Stimulated activated CD4-positive, alpha-beta T cell treated with anti-CD3 and anti-CD28 coated beads, Interleukin-1b, Interleukin-23, amount 100 ng/mL, for 4 hours (primary cell): ENCODE measurements at places on chromosomes 7 and 10.
A peak's percentile ranks its signal among the peaks of the same experiment; 100 is the strongest.

GRCh38 chr10:117047947-117048346 is 43.0 kb upstream of the SHTN1 start:
- no peak for DNase-seq

DNA sequence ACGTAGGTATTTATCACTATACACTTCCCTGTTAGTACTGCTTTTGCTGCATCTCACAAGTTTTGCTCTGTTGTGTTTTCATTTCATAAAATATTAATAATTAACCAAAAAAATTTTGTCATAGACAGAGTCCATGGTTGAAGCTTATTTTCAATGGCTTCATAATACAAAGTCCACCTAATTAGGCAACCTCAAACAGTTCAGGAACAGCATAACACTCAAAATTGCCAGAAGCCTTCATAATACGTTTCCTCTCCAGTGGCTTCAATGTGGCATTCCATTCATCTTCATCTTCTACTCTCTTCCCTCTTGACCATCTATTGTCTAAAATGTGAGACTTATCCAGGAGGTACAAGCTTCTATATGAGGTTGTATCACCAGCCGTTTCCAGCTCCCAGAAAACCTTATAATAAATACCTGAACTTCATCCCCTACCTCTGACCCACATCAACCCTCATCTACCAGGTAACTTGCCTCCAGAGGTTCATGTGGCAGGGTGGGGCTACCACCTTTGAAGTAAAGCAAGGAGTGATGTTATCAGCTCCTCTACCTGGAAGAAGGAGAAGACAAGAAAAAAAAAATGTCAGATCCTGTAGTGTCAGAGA is 337.3 kb downstream of the MALRD1 start:
- DNase-seq: no peak

DNA sequence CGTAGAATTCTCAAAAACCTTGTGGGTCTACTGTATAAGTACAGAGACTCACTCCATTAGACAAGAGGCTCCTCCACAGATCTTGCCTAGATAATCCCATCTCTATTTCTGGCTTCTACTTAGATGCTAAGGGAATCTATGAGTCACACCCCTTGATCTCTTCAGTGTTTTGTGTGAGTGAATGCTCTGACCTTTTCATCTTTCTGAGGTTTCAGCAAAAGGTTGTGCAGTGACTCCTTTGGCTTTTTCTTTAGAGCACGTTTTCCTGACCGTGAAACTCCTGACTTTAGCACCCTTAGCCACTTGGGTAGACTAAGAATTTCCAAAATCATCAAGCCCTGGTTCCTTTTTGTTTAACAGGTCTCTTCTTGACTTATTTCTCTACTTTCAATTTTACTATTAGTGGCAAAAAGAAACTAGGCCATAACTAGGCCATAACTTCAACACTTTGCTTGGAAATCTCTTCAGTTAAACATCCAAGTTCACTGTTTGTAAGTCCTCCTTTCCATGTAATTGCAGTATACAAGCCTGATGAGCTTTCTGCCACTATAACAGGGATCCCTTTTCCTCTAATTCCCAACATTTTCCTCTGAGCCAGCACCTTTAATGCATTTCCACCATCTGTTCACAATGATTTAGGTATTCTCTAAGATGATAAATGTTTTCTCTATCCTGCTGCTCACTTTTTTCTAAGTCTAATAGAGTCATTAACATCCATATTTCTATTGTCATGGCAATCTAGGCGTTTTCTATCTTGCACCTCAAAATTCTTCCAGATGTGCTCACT is 19.4 kb downstream of the COPG2 start:
- DNase-seq: no peak

DNA sequence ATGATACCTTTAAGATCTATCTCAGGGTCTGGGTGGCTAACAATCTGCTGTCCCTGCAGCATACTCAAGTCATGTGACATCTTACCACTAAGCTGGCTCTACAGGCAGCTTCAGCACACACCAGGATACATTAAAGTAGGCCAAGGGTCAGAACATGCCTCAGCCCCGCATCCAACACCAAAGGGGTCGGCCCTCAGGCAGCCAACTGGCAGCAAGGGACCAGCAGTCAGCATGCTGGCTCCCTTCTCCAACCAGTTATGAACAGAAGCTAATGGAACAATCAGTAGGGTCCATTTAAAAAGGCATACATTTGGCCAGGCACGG is 37.1 kb downstream of the FAM53B start:
- no peak for DNase-seq

DNA sequence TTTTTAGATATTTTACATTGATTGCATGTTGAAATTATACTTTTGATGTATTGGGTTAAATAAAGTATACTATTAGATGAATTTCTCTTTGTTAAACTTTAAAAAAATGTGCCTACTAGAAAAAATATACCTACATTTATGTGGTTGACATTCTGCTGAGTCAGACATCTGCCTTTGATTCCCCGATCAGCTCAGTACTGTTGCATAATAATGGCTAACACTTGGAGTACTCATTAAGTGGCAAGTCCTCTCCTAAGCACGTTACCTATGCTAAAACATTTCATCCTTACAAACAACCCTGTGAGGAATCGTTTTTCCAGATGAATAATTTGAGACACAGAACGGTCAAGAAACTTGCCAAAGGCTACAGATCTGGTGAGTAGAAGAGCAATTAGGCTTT is 14.0 kb upstream of the SEM1 start:
- DNase-seq: no peak

GRCh38 chr10:114682532-114682931 is 24.5 kb upstream of the ABLIM1 start:
- DNase-seq: no peak

DNA sequence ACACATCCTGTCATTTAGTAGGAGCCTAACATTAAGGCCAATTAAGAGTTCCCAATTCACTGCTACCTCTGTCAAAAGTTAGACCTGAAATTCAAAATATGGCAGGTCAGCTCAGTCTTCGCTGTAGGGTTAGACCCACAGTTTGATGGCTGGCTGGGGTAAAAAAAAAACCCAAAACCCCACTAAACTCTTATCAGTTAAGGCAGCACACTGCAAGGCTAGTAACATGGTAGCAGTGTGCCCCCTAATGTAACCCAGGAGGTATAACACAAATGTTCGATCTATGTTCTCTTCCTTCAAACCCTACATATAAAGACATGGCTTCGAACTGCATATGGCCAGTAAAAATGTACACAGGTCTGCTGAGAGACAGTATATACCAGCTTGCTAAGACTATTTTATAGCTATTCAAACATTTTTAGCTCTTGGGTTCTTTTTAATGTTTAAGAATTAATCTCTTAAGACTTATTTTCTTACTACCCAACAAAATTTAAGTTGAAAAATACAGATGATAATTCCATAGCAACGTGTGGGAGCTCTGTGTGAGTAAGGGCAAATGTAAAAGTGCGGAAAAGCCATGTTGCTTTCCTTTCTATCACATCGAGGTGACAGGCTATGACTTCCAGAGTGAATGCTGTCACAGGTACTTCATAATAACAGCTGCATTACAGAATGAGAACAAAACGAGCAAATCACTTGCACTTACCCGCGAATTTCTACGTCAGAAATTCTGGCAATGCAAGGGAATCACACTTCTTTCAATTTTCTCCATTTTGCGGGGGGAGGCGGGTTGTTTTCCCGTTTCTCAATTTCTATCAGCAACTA is 168.4 kb upstream of the IMMP2L start:
- no peak for DNase-seq

- no peak for DNase-seq
Measured at GRCh38 chr7:107034553-107034952, 10.0 kb upstream of the PRKAR2B start.

GRCh38 chr7:116227678-116228239 is 17.4 kb downstream of the TES start:
- DNase-seq: no peak

DNA sequence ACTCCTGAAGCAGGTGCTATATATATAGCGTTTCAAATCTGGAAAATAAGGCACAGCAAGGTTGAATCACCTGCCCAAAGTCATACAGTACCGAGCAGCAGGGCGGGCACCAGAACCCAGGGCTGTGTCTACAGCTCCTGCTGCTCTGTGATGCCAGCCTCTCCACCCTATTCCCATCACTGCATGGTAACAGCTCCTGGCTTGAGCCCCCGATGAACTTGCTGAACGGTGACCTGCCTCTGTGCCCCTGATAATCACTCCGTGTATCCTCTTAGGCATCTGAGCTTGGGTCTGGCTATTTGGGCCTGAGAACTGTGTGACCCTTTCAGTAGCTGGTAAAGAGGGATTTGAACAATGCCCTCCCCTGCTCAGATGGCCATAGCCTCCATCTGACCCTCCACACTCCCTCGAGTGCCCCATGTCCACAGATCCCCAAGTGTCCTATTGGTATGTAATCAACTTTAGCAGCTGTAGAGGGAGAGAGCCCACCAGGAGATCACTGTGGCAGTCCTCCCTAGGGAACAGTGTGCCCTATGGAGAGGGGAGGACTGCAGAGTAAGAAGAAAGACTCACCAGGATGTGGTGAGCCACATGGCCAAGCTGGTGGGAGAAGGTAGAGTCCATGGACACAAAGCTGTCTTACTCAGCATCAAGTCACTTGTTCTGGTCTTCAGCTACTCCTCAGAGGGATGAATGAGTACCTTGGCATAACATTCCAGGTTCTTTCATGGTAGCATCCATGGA is 1.1 kb upstream of the ARHGAP22 start:
- no peak for DNase-seq

GRCh38 chr10:26755443-26755903 is 58.0 kb downstream of the PDSS1 start:
- no peak for DNase-seq

DNA sequence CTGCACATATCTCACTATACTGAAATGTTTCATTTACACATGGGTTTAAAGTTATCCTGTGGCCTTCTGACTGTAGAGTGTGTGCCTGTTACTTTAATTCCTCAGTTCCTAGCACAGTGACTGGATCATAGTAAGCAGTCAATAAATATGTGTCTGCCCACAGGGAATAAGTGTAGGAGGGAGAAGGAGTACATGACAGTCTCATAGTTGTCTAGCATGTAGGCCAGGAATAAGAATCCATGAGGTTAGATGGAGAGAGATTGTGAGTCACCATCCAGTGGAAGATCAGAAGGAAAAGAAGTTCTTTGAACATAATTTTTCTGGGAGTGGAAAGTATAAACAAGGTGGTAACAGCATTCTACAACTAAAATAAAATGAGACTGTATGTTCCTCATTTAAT is 36.6 kb upstream of the SEMA3A start:
- DNase-seq: no peak

- DNase-seq: no peak
Measured at GRCh38 chr7:45099891-45100760, 11.4 kb upstream of the NACAD start.

DNA sequence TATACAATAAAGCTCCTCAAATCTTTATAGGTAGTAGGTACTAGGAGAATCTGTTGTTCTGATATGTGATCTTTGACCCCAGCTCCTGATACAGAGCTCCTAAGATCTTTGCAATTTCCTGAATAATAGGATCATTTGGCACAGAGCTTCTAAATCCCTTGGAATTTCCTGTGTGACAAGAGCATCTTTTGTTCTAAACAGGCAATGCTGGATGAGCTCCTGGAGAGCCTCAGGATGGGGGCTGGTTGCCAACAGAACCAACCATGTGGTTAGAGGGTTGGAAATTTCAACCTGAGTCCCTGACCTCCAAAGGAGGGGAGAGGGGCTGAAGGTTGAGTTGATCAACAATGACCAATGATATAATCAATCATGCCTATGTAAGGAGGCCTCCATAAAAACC is 629.0 kb downstream of the CCSER2 start:
- no peak for DNase-seq

DNA sequence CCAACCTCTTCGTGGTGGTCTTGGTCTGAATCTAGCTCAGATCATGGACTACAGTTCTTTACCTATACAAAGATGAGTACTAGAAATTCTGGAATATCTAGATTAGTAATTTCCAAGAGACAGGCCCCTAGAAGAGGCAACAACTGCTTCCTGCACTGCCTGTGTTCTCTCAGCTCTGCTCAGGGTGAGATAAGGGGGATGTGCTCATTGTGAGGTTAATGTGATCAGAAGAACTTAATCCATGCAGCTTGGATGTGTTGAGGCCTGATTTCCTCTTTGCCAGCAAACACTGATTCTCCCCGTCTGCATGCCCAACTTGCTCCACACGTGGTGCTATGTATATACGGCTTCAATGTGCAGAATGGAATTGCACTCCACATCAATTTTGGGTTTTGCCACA is 268.0 kb downstream of the PHTF2 start:
- no peak for DNase-seq

- no peak for DNase-seq
Measured at GRCh38 chr7:122881324-122881723, 4.9 kb downstream of the CADPS2 start.

- no peak for DNase-seq
Measured at GRCh38 chr7:126715076-126715475, 537.7 kb downstream of the GRM8 start.

- no peak for DNase-seq
Measured at GRCh38 chr10:86857128-86857721, 100.2 kb downstream of the MMRN2 start.

- DNase-seq: peak; percentile 46
Measured at GRCh38 chr7:112449353-112449752, 907 bp upstream of the IFRD1 start.

GRCh38 chr10:104345941-104346340 is 7.7 kb upstream of the ITPRIP start:
- no peak for DNase-seq

DNA sequence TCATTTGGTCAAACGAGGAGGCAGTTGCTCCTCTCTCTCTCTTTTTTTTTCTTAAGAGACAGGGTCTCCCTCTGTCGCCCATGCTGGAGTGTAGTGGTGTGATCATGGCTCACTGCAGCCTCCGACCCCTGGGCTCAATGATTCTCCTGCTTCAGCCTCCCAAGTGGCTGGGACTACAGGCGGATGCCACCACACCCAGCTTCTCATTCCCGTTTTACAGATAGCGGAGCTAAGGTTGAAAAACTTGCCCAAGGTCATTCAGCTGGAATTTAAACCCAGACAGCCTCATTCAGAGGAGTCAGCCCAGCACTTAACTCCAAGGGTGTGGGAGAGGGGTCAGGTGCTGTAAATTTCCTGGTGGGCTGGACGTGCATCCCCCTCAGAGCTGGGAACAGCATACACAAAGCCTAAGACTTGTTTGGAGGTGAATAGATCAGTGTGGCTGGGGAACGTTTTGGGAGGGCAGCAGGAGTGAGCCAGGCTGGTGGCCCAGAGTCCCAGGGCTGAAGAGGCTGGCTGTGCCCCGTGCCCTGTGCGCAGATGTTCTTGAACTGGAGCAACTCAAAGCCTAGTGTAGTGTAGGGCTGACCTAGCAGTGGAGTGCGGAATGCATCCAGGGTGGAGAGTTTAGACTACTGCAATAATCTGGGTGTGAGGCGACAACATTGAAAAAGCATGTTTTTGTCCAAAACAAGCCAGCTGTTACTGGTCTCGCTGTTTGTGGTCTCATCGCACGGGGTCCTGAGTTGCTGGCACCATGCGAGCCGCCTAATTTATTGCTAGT is 2.3 kb downstream of the HTRA1 start:
- DNase-seq: no peak

- DNase-seq: peak; percentile 43
Measured at GRCh38 chr10:119516381-119517234, 25.9 kb downstream of the RGS10 start.

DNA sequence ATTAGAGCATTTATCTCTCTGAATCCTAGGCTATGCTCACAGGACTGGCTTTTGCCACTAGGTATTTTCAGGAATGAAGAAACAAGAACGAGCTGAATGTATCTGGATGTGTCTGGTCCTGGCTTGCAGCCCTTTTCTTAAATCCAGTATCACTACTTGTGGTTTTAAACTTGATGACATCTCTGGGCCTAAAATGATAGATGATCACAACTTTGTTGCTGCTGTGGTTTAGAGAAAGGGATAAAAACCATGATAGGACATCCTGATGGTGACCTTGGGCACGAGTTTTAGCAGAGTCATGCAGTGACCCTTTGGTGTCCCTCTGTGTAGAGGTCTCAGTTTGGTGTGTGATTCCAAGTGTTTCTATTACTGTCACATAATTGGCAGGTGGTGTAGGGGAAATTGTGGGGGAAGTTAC is 31.7 kb upstream of the SEMA3C start:
- no peak for DNase-seq
